ENCODE measurements at places on chromosomes 7 and 10.

- no peak for DNase-seq
These were observed 38.5 kb upstream of the MSMB start for GRCh38 chr10:46084321-46085165.

DNA sequence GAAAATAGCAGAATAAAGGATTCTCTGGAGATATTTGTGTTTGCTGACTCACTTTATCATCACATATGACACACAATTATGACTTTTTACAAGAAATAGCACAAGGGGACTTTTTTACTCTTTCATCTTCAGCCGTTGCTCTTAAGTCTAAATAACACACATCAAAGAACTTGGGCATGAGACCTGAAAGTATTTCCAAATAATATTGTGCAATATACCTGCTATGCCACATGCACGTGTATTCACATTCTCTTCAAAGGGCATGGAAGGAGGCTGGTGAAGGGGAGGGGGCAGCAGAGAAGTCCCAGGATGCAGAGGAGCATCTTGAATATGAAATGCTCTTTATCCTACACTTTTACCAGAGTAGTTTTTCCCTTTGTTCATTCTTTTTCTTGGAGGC lies 4.1 kb upstream of the ADARB2 start:
- DNase-seq: no peak

GRCh38 chr7:26515314-26515842 lies 223.7 kb downstream of the SNX10 start:
- DNase-seq: no peak

- DNase-seq: no peak
These were observed 170.4 kb upstream of the NRG3 start for GRCh38 chr10:81704596-81704995.

Data from stimulated activated CD4-positive, alpha-beta T cell treated with anti-CD3 and anti-CD28 coated beads, TNF-alpha, amount 100 ng/mL, for 48 hours (primary cell).